ENCODE measurements at places on chromosomes 4 and X.
A peak's percentile ranks its signal among the peaks of the same experiment; 100 is the strongest.

DNA sequence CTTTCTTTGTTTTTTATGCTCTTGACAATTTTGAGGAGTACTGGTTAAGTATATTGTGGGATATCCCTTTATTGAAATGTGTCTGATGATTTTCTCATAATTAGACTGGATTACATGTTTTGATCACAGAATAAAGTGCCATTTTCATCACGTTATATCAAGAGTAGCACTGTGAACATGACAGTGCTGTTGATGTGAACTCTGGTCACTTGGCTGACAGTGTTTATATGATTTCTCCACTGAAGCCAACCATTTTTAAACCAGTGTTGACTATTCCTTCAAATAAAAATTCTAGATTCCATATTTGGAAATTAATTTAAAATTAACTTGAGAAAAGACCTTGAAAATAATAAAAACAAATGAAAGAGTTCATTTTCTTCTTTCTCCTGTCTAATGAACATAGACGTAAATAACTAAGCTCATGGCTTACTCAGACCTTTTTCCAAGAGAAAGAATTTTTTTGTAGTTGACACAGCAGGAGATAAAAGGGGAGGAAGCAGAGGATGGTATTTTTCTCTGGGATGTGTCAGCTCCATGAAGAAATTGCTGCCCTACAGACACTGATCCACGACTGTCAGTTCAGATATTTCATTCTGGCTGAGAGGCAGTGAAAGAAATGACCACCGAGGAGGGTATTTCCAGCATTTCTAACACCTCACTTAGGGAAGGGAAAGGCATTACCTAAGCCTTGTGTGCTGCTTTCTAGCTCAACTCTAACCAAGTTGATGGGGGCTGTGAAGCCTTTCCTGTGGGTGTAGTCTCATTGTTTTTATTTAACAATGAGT lies 150.9 kb upstream of the ANK2 start:
- no peaks in the 10 kb centered on the region for H3K36me3 ChIP-seq
- no peaks in the 10 kb centered on the region for H3K27me3 ChIP-seq
- no peak overlapping the region for H3K27ac ChIP-seq
- no peak overlapping the region for H3K4me3 ChIP-seq
- no peak for DNase-seq

GRCh38 chr4:45578874-45579273 lies 545.0 kb downstream of the GABRG1 start:
- no peak overlapping the region for H3K4me3 ChIP-seq
- no peak overlapping the region for H3K27ac ChIP-seq
- no peaks in the 10 kb centered on the region for H3K27me3 ChIP-seq

GRCh38 chrX:151970661-151971060 lies 3.8 kb downstream of the GABRE start:
- no peak overlapping the region for H3K4me3 ChIP-seq
- DNase-seq: no peak
- H3K27me3 ChIP-seq: no peaks in the 10 kb centered on the region
- no peak overlapping the region for H3K27ac ChIP-seq
- H3K4me1 ChIP-seq: peaks cover 3% of the 10 kb centered on the region

GRCh38 chr4:184848510-184848909 lies 22.7 kb upstream of the ACSL1 start:
- H3K27me3 ChIP-seq: no peaks in the 10 kb centered on the region
- H3K27ac ChIP-seq: no peak overlapping the region
- no peak for DNase-seq
- H3K4me3 ChIP-seq: no peak overlapping the region

- H3K27ac ChIP-seq: no peak overlapping the region
- no peaks in the 10 kb centered on the region for H3K36me3 ChIP-seq
- no peaks in the 10 kb centered on the region for H3K27me3 ChIP-seq
- H3K4me3 ChIP-seq: no peak overlapping the region
- peaks cover 12% of the 10 kb centered on the region for H3K4me1 ChIP-seq
- DNase-seq: no peak
Observed at GRCh38 chrX:15607067-15607466, 6.3 kb upstream of the ACE2 start.

DNA sequence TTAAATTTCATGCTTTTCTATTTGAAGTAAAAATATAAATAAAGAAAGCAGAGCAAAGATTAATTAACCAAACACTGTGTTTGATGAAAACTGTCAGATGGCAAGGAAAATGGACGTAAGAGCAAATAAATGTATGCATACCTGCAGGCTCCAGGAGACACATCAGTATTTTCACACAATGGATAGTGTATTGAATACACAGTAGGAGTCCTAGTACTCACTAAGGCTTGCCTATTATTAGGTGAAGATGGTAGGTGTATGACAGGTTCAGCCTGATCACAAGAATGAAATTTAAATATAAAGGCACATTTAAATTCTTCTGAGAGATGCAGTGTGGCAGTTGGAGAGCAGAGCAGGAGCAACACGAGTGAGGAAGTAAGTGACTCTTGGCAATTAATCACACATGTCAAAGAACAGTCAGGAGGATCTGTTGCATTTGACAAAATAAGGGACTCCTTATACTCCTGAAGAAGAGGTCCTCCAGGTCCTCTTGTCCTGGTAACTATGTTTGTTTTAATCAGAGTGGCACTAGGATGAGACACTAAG lies 106.0 kb upstream of the NDST4 start:
- no peaks in the 10 kb centered on the region for H3K27me3 ChIP-seq
- H3K27ac ChIP-seq: no peak overlapping the region
- no peaks in the 10 kb centered on the region for H3K4me1 ChIP-seq

GRCh38 chr4:45663003-45663402 lies 460.9 kb downstream of the GABRG1 start:
- no peak overlapping the region for H3K4me3 ChIP-seq
- H3K27me3 ChIP-seq: no peaks in the 10 kb centered on the region
- no peaks in the 10 kb centered on the region for H3K36me3 ChIP-seq
- no peaks in the 10 kb centered on the region for H3K4me1 ChIP-seq

GRCh38 chr4:98481167-98481566 lies 177.2 kb downstream of the TSPAN5 start:
- H3K4me1 ChIP-seq: 0 out of 2 replicates have a peak, but pooled peaks cover 11% of the 10 kb centered on the region
- H3K27me3 ChIP-seq: no peaks in the 10 kb centered on the region
- H3K27ac ChIP-seq: no peak overlapping the region
- H3K4me3 ChIP-seq: no peak overlapping the region

DNA sequence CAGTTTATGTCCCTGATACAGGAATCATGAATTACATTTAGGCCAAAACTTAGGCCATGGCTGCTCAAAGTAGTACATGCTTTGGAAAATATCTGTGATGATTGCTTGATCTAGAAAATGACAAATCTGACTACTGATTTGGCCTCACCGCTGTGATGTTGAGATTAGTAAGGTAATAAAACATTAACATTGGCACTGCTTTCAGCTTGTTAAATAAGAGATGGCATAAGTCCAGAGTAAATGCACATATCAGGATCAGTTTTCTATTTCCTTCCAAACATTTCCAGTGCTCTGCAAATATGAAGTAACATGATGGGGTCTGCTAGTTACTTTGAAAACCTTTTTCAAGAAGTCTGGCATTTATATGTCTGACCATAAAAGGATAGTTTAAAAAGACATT lies 687.3 kb upstream of the ACTRT1 start:
- H3K27ac ChIP-seq: no peak overlapping the region
- H3K36me3 ChIP-seq: no peaks in the 10 kb centered on the region
- H3K4me1 ChIP-seq: no peaks in the 10 kb centered on the region
- DNase-seq: no peak
- H3K27me3 ChIP-seq: no peaks in the 10 kb centered on the region

DNA sequence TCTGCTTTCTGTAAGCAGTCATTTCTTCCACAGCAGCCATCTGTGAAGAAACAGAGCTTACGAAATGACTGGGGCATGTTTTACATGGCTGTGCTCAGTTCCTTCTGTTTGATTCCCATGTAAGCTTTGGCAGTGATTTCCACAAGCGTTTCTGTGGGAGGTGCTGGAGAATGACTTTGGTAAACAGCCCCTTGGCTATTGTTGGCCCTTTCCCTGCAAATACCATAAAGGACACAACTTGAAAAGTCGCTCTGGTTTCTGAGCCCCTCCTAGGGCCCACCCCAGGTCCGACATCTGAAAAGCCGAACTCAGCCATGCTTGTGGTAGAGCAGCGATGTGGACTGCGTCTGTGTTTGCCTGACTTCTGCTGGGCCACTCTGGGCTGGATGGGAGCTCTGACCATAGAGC lies 3.7 kb downstream of the LIMCH1 start:
- no peak overlapping the region for H3K4me3 ChIP-seq
- H3K4me1 ChIP-seq: peaks cover 3% of the 10 kb centered on the region
- no peaks in the 10 kb centered on the region for H3K27me3 ChIP-seq
- H3K36me3 ChIP-seq: no peaks in the 10 kb centered on the region
- no peak for DNase-seq

- H3K36me3 ChIP-seq: no peaks in the 10 kb centered on the region
- H3K27ac ChIP-seq: peak overlapping the region; percentile 74
- H3K4me3 ChIP-seq: no peak overlapping the region
- no peaks in the 10 kb centered on the region for H3K4me1 ChIP-seq
- DNase-seq: peak; percentile 49
Observed at GRCh38 chr4:5365071-5366008, 314.1 kb downstream of the STK32B start.

GRCh38 chrX:7926914-7927258 lies 327 bp downstream of the PNPLA4 start:
- no peak for DNase-seq
- peak overlapping the region; percentile 94 for H3K27ac ChIP-seq
- no peaks in the 10 kb centered on the region for H3K27me3 ChIP-seq

- H3K27ac ChIP-seq: no peak overlapping the region
- no peaks in the 10 kb centered on the region for H3K27me3 ChIP-seq
- no peak for DNase-seq
- H3K4me1 ChIP-seq: no peaks in the 10 kb centered on the region
Observed at GRCh38 chr4:147927377-147928137, 195.7 kb downstream of the ARHGAP10 start.

DNA sequence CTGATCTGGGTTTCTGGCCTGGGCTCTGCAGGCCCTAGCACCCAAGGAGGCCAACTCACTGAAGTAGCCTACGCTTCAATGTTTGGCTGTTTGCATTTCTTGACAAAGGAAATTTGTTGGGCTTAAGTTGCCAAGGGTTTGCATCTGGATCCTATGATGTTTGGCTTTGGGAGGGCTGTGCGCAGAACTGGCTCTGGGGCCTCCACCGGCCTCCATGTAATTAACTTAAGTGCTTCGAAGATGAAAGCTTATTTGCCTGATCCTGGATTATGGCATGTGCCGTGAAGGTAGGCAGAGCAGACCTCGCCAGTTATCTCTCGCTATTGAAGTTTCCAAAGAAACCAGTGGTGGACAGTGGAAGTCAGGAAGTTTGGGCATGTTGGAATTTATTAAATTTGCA lies 124.3 kb upstream of the STX18 start:
- DNase-seq: peak; percentile 67
- no peaks in the 10 kb centered on the region for H3K27me3 ChIP-seq
- H3K27ac ChIP-seq: peak overlapping the region; percentile 66
- no peak overlapping the region for H3K4me3 ChIP-seq
- H3K36me3 ChIP-seq: no peaks in the 10 kb centered on the region
- peaks cover 68% of the 10 kb centered on the region for H3K4me1 ChIP-seq

- no peaks in the 10 kb centered on the region for H3K27me3 ChIP-seq
- peak overlapping the region; percentile 97 for H3K27ac ChIP-seq
- peaks cover 5% of the 10 kb centered on the region for H3K4me1 ChIP-seq
Observed at GRCh38 chr4:76950052-76950955, 752 bp downstream of the SEPTIN11 start.

GRCh38 chr4:26126143-26126718 lies 194.6 kb upstream of the RBPJ start:
- DNase-seq: no peak
- H3K27me3 ChIP-seq: no peaks in the 10 kb centered on the region
- H3K36me3 ChIP-seq: no peaks in the 10 kb centered on the region
- no peaks in the 10 kb centered on the region for H3K4me1 ChIP-seq
- no peak overlapping the region for H3K4me3 ChIP-seq

DNA sequence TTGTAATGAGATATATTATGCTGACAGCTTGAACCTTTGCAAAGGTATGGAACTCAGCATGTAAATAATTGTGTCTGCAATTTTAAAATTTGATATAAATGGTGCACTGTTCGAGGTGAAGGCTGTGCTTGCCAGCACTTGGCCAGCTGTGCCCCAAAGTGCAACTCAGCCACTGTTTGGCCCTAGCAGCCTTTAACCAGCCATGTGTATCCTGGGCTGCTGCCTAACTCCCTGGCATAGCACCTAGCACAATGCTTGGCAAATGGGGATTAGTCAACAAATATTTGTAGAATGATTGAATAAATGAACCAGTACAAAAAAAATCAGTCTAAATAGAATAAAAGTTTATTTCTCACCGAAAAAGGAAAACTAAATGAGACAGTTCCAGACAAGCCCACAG lies 83.8 kb upstream of the ZIC3 start:
- H3K27me3 ChIP-seq: no peaks in the 10 kb centered on the region
- H3K4me3 ChIP-seq: no peak overlapping the region
- no peaks in the 10 kb centered on the region for H3K36me3 ChIP-seq
- no peak overlapping the region for H3K27ac ChIP-seq

DNA sequence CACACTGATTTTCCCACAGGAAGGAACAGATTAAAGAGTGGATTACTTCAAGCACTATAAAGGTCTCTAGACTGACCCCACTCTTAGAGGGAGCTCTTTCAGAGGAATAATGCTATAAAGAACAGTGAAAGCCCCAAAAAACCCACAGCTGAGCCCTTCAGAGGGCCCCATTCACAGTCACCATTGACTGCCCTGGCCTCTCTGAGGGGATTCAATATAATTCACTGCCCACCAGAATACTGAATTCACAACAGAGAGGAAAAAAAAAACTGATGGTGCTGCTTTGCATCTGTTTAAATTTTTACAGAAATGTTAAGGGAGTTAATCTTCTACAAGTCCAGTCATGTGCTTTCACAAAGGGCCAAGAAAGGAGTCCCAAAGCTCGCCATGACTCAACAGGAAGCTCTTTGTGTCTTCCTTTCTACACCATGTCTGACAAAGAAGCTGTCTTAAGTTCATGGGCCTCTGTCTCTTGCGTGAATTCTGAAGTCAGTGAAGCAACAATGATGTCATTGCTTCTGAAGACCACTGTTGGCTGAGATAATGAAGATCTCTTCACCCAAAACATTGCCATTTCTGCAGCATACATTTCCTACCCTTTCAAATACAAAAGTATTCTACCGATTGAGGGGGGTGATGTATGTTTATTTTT lies 174.9 kb downstream of the ADAMTS3 start:
- H3K36me3 ChIP-seq: no peaks in the 10 kb centered on the region
- H3K27me3 ChIP-seq: no peaks in the 10 kb centered on the region
- H3K27ac ChIP-seq: no peak overlapping the region

DNA sequence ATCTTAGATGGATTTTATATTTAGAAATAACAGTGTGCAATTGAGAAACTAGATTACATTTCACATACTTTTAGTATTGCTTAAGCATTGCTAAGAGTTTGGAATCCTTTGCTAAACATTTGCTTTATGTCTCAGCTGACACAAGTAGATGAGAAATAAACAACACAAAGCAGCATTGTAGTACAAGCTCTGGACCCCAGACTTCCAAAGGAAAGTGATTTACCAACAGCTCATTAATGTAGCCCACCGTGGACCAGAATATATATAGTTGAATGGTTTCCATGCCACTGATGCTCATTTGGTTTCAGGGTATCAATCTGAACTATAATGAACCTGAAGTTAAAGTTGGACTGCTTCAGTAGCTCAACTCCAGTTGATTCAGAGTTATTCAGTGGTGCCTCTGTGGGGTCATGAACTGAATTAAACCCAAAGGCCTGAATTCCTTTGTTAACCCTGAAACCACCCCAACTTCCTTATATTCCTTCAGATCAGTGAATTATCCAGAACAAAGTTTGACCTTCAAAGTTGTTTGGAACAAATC lies 132.1 kb upstream of the NEIL3 start:
- no peak overlapping the region for H3K27ac ChIP-seq
- H3K36me3 ChIP-seq: no peaks in the 10 kb centered on the region
- H3K4me1 ChIP-seq: no peaks in the 10 kb centered on the region
- H3K27me3 ChIP-seq: no peaks in the 10 kb centered on the region

Data from Caco-2 (cell line).